NCI-H526 (cell line): ENCODE measurements at places on chromosomes 7 and 10.

GRCh38 chr7:30915005-30915601 lies 3.5 kb downstream of the AQP1 start:
- no peak for DNase-seq

DNA sequence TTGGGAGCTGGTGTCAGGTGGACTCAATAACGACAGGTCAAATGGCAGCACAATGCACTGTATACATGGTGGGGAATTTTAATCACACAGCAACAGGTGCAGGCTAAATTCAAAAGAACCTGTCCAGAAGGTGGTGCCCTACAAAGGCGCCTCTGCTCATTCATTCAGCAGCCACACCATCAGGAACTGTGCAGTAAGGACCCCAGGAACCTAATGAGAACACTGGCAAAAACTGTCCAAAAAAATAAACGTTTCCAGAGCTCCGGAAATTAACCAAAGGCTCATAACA lies 21.9 kb upstream of the CRYGN start:
- no peak for DNase-seq

- no peak for DNase-seq
Measured at GRCh38 chr7:97479740-97480290, 252.1 kb upstream of the TAC1 start.

GRCh38 chr7:121138262-121138933 lies 149.9 kb downstream of the CPED1 start:
- no peak for DNase-seq

DNA sequence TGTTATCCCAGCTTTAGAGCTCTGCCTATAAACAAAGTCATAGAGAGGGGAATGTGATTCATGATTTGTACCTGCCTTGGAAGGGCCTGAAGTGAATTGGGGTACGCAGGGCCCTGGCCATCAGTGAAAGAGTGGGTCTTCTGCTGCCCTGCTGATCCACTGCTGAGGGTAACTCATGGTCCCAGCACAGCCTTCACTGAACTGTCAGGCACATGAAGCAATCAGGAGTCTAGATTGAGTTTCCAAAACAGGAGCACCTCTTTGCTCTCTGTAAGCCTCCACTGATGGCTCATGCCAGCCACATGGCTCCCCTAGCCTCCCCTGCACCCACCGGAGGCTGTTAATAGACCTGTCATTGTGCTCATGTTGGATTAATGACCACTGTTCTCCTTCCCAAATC lies 217.6 kb downstream of the KCNMA1 start:
- no peak for DNase-seq

DNA sequence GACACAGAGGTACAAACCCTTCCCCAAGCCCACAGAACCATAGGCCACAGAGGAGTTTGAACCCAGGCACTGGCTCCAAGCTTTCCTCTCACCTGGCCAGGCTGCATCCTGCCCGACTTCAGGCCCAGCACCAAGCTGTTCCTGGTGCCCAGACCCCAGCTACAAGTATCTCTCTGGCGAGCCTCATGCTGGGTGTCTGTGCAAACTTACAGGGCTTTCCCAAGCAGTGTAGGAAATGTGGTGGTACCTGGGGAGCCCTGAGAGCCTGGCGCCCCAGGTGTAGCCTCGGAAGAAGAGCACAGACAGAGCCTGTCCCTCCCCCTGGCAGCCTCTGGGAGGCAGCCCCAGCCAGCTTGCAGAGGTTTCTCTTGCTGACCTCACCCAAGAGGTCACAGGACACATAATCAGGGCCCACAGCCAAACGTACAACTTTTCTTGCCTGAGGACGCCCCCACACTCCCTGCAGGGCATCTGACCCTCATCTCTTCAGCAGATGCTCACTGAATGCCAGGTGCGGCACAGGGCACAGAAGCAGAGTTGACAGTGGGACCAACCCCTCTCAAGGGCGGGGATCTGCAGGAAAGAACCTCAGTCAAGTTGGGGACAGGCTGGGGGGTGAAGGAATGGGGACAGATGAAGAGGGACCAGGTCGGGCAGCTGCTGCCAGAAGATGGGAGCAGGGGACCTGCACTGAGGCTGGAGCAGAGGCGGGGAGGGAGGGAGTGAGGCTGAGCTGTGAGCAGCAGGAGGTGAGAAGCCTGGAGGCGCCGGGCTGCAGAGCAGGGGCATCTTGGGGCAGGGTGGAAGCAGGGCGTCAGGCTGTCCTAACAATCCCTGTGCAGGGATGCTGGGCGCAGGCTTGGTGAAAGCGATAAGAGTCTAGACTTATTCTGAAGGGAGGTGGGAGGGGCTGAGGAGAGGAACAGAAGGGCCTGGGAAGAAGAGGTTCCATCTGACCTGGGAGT lies 16.3 kb upstream of the MYL7 start:
- no peak for DNase-seq

DNA sequence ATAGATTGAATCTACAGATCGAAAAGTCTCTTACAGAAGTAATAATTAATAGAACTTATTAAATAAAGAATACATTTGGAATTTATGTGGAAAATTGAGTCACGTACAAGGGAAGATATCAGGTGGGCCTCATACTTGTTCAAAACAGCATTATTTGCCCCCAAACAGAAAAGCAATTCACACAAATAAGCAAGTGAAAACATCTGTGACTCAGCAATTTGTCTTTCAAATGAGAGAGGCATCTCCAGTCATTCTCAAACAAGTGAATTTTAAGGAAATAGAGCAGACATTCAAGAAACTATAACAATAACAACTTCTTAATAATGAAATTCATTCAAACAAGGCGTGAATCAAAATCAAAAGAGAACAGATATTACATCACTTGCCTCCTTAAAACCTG lies 50.1 kb downstream of the SEMA3A start:
- DNase-seq: no peak

GRCh38 chr7:66627881-66628360 lies 760 bp upstream of the KCTD7 start:
- DNase-seq: peak; percentile 56
